WERI-Rb-1 (cell line): ENCODE measurements at places on chromosomes 16 and 17.

GRCh38 chr17:77206158-77206956 lies 65.6 kb downstream of the SEC14L1 start:
- no peak for DNase-seq

GRCh38 chr17:16599537-16599936 lies 30.5 kb upstream of the ZNF287 start:
- no peak for DNase-seq

GRCh38 chr16:58027161-58027915 lies 1.8 kb downstream of the MMP15 start:
- peak; percentile 62 for DNase-seq

DNA sequence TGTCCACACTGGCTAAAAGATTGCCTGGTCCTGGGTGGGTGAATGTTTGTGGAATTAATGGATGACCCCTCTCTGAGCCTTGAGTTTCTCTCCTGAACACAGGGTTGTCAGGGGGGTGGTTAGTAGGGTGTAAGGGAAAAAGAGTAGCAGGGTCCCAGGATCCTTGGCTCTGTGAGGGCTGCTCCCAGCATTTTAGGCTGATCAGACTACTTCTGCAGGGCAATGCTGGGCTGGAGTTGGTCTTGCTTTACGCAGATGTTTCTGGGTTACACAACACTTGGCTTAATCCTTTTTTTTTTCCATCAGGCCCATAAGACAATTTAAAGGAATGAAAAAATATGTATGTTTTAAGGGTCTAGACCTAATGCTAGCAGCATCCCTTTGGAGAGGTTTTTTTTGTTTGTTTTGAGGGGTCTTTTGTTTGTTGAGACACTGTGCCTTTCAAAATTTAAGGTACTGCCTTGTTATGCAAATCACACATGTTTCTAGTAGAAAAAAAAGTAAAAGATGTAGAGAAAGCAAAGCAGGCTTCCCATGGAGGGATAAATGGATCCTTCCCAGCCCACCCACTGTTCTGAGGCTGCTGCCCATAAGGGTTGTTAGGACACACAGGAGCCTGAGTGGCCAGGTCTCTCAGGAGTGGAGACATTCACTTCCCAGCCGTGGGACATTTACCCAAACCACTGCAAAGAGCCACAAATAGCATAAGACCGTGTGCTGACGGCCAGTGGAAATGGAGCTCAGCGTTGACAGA lies 225.6 kb upstream of the HSBP1 start:
- no peak for DNase-seq

DNA sequence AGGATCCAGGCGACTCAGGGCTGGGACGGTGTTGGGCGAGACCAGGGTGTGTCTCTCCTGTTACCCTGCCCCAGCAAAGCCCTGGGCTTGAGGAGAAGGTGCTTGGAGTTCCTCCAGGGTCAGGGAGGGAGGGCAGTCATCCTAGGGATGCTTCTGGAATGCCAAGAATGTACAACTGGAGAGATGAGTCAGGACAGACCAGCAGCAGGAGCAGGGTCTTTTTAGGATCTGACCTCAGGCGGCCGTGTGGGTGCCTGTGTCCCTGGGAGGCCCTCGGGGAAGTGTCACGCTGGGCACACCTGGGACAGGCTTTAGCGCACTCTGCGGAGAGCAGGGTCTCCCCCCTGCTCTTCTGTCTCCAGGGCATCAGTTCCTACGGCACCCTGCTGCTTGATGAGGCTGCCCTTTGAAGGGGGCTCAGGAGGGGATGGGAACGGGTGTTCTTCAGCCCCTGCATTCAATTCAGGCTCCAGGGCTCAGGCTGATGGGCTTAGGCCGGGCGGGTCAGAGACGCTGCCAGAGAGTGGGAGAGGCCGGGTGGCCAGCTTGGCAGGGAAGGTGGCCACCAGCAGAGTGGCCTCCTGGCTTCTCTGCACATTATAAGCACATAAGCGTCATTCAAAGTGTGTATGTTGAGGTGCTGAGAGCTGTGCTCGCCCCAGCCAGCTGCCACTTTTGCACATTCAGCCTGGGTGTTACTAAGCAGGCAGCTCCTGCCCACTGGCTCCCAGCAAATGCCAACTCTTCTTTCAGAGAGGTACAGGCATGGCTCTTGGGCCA lies 8.4 kb upstream of the MTSS2 start:
- DNase-seq = no peak

DNA sequence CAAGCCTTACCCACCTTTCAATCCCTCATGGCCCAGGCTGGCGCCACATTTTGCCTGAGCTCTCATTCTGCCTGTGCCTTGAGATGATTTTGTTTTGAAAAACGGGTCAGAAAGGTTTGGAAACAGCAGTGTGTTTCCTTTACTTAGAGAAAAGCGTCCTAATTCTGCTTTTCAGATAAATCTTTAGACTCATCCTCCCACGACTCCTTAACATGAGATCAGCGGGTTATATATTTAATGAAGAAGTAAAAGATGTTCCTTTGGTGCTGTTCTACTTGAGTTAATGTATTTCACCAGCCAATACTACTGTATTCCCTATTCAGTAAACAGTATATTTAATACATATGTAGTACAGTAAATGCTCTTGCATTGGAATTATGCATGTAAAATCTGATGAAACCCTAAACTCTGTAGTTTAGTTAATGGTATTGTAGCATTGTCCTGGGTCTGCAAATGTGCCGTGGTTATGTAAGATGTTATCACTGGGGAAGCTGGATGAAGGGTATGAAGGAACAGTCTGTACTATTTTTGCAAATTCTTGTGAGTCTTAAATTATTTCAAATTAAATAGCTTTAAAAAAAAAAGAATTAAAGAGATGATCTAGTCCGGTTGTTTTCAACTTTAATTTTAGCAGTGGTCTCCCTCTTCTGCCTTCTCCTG lies 199.4 kb upstream of the CACNG5 start:
- no peak for DNase-seq

GRCh38 chr16:11410376-11411058 lies 65.3 kb downstream of the RMI2 start:
- DNase-seq = no peak

DNA sequence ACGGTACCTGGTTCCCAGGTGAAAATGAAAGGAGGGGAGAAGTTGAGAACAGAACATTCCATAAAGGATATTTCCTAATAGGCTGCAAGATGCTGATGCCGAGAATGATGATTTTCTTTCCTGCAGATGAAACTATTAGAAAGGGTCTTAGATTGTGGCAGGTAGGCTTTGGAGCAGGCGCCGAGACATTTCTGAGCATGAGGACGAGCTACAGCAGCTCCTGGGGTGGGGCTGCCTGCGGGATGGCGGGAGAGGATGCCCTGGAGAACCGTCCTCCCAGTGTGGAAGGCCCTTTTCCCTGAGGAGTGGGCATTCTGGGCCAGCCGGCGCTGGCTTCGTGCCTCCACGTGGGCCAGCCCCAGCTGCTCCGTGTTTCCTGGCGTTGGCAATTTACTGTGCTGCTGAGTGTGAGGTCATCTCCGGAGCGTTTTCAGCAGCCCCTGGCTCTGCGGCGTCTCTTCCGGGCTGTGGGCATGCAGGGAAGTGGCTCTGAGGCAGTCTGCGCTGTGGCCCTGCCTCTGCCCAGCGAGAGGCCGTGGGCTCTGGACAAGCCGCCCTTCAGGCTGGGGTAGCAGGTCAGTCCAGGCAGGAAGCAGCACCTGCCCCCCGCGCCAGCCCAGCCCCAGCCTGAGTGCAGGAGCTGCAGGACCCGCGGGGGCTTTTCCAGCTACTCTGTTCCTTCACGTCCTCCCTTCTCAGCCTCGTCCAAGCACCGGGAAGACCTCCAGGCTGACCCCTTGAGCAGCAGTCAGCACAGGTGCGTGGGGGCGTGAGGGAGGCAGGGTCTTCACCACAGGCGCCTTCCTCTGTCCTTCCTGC lies 12.2 kb downstream of the ENGASE start:
- no peak for DNase-seq

- peak; percentile 87 for DNase-seq
Observed at GRCh38 chr16:67528870-67529581, 397 bp downstream of the RIPOR1 start.

DNA sequence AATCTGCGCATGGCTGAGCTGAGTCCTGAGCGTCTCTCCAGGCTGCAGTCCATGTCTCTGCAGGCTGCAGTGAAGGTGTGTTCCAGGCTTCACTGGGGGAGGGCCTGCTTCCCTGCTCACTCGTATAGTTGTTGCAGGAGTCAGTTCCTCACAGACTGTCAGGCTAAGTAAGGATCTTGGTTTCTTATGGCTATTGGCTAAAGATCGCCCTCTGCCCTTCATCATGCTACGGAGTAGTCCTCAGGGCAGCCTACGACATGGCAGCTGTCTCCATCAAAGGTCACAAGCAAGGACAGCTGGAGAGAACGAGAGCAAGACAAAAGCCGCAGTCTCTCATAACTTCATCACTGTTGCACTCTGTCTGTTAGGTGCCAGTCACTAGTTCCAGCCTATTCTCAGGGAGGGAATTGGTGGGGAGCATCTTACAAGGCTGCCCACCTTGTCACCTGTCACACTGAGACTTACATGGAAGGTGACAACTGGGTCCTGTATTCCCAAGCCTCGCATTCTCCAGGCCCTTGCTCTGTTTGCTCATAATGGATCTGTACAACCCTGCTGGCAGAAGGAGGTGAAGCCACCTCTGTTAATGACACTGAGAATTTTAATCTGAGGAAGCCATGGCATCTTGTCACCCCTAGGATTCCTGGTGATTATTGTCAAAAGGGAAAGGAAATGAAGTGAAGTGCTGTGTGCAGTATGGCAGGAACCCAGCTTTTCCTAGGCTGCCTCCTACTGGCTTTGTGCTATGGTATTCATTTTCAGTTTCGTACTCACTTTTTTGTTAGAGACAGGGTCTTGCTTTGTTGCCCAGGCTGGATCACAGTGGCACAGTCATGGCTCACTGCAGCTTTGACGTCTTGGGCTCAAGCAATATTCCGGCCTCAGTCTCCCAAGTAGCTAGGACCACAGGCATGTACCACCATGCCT lies 43.4 kb downstream of the MFSD11 start:
- DNase-seq = peak; percentile 27

DNA sequence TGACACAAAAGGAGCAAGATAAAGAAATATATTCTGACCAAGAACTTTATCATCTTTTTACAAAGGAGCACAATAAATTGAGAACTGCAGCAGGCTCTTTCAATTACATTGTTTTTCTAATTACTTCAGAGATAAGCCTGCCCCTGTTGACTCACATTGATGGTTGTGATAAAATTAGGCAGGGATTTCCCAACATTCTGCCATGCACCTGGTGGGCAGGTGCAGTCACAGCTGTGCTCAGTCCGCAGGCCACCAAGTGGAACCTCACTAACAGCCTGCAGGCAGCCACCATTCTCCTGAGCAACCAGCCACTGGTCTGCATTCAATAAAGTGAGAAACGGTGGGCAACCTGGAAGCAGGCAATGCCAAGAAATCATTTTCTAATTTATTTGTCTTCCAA lies 5.1 kb downstream of the FANCA start:
- DNase-seq = no peak

DNA sequence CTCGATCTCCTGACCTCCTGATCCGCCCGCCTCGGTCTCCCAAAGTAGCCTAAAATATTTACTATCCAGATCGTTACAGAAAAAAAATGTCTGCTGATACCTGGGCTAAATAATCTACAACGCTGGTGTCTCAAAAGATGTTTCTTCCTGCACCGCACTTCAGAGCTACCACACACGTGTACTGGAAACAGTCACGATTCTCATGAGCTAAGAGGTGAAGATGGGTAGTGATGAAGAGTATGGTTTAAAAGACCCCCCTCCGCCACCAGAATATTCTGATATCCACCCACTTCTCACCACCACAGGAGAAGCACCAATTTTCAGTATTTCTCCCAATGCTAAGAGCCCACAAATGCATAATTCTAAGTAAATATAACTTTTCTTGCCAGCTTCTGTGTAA lies 50.2 kb downstream of the SMG6 start:
- no peak for DNase-seq

- DNase-seq = no peak
Observed at GRCh38 chr17:59084154-59084553, 22.5 kb downstream of the TRIM37 start.

- DNase-seq = peak; percentile 48
Observed at GRCh38 chr17:79977708-79978547, 57.7 kb downstream of the TBC1D16 start.

- no peak for DNase-seq
Observed at GRCh38 chr16:51402785-51403184, 251.7 kb upstream of the SALL1 start.

- no peak for DNase-seq
Observed at GRCh38 chr16:52545222-52545897, 1.6 kb downstream of the TOX3 start.

DNA sequence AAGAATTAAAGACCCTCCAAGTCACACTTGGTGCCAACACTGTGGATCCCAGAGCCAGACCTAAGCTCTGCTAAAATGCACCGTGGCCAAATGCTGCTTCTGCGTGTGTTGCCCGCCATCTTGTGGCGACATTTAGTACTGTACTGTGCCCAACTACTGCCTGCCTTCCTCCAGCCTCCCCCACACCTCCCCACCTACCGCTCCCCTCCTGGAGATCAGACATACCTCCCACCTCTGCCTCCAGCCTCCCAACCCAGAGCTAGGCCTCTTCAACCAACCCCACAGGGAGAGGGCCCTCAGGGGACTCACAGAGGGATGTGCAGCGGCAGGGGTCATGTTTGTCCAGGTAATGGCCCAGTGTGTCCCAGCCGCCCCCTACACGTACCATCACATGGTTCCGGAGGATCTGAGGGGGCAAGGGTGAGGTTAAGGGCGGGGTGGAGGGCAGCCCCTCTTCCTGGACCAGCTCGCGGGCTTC lies 5.5 kb downstream of the GAS2L2 start:
- DNase-seq = peak; percentile 78

GRCh38 chr17:39812466-39812865 lies 51.6 kb downstream of the IKZF3 start:
- DNase-seq = no peak

DNA sequence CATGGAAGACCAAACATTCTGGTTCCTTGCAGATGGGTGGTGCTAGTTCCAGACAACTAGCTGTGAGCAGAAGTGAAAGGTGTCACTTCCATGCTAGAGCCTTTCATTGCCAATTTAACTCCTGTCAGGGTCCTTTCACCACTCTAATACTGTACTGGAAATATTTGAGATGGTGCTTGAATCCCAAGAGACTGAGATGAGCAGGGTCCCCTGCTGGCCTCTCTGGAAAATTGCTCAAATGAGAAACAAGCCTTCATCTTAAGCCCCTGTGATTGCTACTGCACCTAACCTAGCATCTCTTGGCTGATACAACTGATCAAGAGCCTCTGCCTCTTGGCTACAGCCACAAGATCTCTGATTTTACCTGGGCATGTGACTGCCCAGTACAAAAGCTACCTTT lies 7.4 kb upstream of the VAC14 start:
- no peak for DNase-seq

- DNase-seq = no peak
Observed at GRCh38 chr17:34472363-34472762, 107.0 kb upstream of the TMEM132E start.
